ENCODE measurements at places on chromosomes 16 and 17. TPM values are rescaled to one million over a fixed set of nuclear protein-coding genes. Genes with fewer than 3 reads are reported as not detected.

DNA sequence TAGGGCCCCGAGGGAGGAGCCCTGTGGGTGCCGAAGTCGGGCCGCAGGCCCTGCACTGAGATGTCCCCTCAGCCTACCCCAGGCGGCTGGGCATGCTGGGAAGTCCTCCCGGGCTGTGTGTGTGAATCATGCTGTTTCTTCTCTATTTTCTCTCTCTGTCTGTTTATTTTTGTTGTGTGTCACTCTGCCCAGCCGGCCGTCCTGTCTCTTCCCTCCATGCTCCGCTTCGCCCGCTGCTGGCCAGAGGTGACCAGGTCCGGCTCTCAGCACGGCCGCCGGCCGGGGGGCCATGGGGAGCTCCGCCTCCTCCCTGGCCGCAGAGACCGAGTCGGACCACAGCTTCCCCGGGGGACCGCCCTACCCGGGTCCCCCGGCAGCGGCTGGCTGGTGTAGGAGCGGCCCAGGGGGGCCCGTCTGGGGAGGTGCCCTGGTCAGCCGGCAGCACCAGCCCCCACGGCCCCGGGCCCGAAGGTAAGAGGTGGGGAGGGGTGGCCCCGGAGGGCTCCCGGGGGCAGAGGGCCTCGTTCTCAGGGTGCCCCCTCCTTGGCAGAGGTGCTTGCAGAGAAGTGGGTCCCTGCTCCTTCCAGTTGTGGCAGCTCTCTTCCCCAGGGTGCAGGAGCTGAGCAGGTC, 12.5 kb downstream of the CAPN15 start:
- peak; percentile 34 for DNase-seq

DNA sequence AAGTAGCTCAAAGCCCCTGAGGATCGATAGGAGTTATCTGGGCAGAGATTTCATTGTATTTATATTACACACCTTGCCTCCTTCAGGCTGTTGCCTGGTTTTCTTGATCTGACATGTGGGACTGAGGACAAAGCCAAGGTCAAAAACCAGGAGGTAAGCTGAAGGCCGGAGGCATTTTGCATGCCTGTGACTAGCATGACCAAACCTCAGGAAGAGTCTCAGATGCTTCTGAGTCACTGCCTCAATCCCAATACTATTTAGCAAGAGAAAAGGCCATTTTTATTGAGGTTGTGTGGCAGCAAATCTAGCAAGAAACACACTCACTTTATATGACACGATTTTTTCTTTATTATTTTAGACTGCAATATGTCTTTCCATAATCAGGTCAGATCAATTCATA, 968.1 kb downstream of the CDH11 start:
- peak; percentile 64 for DNase-seq

EFNB3 gene
- total RNA-seq, result 7.7 TPM

GRCh38 chr17:82300228-82300627, 17.2 kb downstream of the CD7 start:
- DNase-seq, result no peak

DNA sequence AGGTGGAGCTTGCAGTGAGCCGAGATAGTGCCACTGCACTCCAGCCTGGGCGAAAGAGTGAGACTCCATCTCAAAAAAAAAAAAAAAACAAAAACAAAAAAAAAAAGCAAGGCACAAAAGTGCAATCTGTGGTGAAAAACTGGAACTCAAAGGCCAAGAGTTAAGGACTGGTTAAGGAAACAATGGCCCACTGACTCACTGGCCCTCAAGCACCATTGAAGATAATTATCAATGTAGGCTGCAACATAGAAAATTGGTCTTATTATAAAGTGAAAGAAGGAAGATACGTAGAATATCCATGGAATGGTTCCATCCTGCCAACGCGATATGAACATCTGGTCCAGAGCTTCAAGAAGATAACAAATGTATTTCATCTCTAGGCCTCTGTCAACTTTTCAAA, 444.2 kb downstream of the SOX9 start:
- no peak for DNase-seq

GRCh38 chr16:50422926-50423325, 54.1 kb upstream of the BRD7 start:
- no peak for DNase-seq
